ENCODE measurements at places on chromosomes 2 and 18.
A peak's percentile ranks its signal among the peaks of the same experiment; 100 is the strongest.

DNA sequence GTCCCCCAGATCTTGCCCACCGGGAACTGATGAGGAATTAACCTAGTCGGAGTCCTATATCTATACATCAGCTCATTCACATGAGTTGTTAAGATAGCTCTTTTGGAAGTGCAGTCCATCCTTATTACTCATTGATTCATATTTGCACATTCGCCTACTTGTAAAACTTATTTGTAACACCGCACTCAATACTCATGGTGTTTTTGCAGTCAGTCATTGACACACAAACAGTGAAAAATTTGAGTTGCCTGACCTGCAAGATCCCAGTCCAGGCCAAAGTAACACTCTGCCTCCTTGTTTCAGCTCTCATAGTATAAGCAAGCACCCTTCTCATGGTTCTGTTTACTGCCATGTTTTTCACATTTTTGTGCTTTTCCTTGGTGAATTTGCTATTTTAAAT, 180.6 kb downstream of the CTIF start:
- no peak for DNase-seq

DNA sequence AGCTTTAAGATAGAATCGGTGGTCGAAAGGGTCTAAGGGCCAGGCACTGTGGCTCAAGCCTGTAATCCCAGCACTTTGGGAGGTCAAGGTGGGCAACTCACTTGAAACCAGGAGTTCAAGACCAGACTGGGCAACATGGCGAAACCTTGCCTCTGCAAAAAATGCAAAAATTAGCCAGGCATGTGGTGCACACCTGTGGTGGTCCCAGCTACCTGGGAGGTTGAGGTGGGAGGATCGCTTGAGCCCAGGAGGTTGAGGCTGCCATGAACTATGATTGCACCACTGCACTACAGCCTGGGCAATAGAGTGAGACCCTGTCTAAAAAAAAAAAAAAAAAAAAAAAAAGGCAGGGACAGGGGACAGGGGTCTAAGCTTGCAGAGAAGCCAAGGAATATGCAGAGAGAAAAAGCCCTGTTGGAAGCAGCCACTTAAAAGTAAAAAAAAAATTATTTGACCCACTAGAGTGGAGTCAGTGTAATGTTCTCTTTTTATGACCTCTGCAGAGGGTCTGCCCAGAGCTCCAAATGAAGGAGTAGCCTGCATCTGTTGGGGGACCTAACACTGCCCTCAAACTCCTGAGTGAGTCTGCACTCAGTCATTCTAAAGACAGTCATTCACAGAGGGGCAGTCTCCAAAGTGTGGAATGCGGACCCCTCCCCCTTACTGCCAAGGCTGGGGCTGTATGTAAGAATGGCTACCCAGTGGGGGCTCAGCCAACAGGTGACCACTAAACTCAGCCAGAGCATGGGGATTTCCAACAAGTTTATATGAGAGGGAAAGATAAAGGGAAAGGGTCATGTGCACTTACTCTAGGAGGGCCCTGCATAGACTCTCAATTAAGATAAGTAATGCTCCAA, 118.5 kb upstream of the CDCA7 start:
- DNase-seq = no peak

DNA sequence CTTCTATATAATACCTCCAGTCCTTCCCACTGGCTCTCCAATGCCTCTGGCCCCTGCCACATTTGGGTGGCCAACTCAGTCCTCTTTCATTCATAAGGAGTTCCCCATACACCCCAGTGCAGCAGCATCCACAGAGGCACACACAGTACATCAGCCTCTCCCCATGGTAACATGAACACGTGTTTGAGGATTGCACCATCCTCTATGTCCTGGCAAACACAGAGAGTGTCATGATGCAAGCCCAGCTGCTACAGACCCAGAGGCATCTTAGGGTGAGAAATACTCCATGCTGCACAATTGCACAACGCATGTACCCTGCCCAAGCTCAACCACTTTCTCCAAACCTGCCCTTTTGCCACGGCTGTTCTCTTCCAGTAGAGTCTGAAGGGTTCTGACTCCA, 11.5 kb downstream of the IGFBP5 start:
- DNase-seq = peak; percentile 86

DNA sequence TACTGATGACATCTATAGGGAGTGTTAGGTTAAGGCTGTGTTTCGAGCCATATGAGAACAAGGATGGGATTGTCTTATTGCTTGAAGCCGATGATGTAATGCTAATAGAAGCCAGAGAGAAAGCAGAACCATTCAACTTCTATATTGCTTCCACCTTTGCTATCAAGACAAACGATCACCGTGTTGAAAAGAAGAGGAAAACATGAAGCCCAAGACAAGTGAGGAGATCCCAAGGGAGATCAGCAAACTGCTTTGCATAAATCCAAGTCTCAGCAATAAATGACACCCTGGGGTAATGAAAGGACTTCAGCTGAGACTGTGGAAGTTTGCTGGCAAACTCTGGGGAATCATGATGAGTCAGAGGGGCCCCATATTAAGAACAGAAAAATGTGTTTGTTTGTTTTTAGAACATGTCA, 206.2 kb downstream of the NCKAP5 start:
- DNase-seq = no peak

- DNase-seq = no peak
These were observed 3.9 kb downstream of the MAPRE2 start for GRCh38 chr18:35045121-35045520.

DNA sequence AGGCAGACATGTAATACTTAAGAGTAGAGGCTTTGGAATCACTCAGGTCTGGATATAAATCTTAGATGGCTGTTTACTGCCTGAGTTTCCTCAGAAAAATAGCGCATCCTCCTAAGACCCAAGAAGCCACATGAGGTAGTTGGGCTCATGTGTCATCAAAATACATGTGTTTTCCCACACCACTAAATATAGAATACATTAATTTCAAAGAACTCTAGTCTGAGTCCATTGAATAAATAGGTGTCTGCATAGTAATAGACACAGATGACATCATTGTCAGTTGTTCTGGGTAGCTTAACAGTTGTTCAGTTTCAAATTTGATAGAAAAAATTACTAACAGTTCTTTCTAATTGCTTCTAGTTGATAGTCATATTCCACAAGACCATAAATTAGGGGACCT, 9.6 kb downstream of the PPP1R1C start:
- no peak for DNase-seq

DNA sequence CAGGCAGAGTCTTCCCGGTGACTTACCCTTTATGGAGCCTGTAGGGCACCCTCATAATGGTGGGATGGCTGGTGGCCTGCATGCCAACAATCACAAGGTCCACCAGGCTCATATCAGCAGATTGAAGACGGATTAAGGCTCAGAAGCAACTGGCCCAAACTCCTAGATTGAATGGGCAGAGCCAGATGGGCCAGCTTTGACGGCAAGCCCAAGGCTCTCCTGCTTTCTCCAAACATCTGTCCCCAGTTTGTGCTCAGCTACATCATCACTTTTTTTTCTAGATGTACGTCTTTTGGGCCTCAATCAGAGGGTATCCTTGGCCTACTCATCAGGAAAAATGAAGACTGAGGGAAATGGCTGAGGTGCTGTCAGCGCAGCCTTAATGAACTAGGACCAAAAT, 114.6 kb downstream of the VIT start:
- no peak for DNase-seq

DNA sequence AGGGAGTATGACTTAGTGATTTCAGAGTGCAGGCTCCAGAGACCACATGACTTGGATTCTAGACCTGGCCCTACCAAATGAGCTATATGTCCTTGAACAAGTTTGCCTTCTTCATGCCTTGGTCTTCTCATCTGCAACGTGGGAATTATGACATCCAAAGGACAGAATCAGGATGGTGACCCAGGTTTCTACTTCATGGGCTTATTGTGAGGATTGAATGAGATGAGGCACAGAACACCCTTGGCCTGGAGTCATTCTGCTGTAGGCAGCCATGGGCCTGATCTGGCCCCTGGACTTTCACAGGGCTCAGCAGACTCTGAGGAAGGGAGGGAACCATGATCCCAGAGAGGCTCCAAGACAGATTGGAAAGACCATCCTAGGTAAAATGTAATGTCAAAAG, 85.6 kb upstream of the HAAO start:
- no peak for DNase-seq

DNA sequence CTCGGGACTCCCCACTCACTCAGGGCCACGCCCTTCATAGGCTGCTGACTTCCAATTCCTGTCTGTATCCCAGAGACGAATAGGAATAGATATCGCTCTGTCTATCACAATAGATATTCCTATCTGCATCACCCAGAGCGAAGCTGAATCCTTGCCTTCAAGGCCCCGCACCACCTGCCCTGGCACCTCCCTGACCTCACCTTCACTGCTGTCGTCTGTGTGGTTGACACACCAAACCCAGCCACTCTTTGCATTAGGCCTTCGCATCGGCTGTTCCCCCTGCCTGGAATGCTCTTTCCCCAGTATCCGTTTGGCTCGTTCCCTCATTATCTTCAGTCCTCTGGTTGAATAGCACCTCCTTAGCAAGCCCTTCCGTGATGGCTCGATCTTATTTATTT, 43.5 kb downstream of the ATOH8 start:
- no peak for DNase-seq

DNA sequence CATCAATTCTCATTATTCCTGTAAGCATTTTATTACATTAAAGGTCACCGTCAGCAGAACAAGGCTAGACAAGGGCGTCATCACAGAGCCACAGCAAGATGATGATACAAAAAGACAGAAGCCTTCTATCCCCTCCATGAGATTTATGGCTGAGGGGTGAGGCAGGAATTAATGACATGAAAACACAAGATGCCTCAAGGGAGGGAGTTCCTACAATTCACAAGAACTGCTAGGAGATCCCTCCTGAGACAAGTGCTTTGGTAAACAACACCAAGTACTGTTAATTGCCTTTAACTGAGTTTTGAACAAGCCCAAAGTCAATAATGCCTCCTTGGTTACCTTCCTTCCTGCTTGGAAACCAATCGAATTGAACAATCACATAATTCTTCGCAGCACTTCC, 14.1 kb downstream of the ADD2 start:
- no peak for DNase-seq
